KBM-7 (cell line): ENCODE measurements at places on chromosomes 4 and X.

GRCh38 chrX:133177202-133177601, 41.0 kb downstream of the TFDP3 start:
- no peak for DNase-seq

GRCh38 chr4:2277956-2278355, 16.0 kb upstream of the MXD4 start:
- DNase-seq = no peak

DNA sequence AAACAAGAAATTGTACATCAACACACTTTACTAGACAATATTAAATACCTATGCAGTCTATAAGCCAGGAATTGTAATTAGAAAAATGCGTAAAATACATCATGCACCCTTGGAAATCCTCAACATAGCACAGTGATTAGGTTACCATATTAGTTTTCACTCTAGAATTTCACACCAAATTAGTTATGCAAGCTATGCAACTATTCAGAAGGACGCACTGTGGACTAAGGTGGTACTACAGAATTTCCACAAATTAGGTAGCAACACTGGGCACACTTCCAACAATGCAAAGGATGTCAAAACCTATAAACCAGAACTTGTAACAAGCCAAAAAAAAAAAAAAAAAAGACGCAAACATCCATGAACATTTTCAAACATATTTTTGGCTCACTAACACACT, 71.1 kb upstream of the ZCCHC13 start:
- peak; percentile 32 for DNase-seq

DNA sequence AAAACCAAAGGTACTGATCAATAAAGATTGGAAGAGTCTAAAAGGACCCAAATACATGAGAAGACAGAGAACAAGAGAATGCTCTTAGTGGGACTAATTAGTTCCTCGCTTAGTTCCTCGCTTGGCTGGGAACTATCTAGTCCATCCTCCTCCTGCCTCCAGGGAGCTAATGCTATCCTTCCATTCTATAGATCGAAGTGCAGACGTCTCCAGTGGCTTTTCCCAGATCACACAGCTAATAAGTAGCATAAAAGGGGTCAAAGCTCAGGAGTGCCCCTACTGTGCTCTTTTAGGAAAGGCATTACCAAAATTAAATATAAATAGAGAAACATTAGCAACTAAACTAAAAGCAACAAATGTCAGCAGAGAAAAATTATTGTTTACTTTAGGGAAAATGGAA, 42.3 kb upstream of the PPARGC1A start:
- no peak for DNase-seq

DNA sequence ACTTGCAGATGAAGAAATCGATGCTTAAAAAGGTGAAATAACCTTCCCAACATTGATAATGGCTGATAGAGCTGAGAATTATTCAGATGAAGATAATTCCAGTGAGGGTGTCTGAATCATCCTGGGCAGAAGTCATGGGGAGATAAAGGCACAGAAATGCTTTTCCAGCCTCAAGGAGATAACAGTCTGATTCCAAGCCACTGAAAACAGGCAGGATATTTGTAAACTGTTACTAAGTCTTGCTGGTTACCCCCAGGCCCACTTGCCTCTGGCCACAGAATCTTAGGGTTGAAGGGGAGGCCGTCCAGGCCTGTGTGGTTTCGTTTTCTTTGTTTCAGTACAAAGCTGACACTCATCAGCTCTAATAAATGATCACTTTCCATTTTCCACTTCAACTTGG, 158.5 kb downstream of the SH3KBP1 start:
- DNase-seq = no peak

GRCh38 chr4:90001023-90001422, 106.4 kb downstream of the MMRN1 start:
- no peak for DNase-seq

GRCh38 chr4:53962516-53963225, 101.7 kb downstream of the CHIC2 start:
- no peak for DNase-seq

GRCh38 chr4:48538358-48538757, 48.3 kb downstream of the ZAR1 start:
- no peak for DNase-seq

GRCh38 chrX:151398346-151398745, 1.3 kb downstream of the VMA21 start:
- peak; percentile 21 for DNase-seq

DNA sequence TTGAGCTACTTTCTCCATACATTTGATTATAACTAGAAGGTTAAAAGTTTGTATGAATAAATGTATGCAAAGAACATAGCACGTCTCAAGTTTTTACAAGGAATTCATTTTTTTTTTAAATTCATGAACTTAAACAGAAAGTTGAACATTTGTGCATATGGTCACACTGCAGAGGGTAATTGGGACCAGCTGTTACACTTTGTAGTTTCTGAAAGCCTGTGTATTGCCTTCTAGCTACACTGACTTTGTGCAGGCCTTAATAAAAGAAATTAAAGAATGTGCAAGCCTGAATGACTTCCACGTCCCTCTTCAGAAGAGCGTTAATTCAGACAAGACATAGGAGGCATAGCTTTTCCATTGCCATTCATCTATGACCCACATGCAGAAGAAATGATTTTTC, 153.1 kb upstream of the PCDH18 start:
- DNase-seq = no peak

- DNase-seq = no peak
Observed at GRCh38 chr4:108097990-108098553, 70.7 kb downstream of the LEF1 start.

DNA sequence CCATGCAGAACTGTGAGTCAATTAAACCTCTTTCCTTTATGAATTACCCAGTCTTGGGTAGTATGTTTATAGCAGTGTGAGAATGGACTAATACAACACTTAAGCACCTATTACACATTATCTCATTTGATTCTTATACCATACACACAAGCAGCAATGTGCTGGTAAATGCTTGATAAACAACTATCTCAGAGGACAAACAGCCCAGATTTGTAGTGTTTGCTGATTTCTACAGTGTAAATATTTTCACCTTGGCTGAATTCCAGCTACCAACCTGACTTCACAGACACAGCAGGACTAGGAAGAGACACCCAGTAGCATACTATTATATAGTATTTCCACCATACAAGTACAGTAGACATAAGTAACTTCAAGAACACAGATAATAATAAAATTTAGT, 406.5 kb upstream of the CNKSR2 start:
- DNase-seq = no peak

GRCh38 chr4:131288441-131288840, 1860.7 kb upstream of the PCDH10 start:
- no peak for DNase-seq

DNA sequence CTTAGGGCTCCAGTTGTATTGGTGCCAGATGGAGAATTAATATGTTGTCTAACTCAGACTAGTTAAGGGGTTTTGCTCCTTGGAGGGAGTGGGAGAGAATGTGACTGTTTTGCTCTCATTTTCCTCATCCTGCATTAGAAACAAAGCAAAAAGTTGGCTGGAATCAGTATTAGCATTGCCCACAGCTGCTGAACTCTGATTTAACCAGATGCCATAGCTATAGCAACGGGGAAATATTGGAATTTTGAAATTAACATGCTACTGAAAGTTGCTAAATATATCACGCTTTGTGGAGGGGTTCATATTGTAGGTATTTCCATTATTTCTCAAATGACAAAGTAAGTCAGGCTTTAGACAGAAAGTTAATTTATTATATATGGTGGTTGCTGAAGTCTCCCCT, 66.7 kb upstream of the EOLA2 start:
- DNase-seq = no peak

GRCh38 chr4:12137575-12137974, 708.9 kb upstream of the HS3ST1 start:
- no peak for DNase-seq

GRCh38 chr4:65600656-65601055, 69.6 kb downstream of the EPHA5 start:
- no peak for DNase-seq

DNA sequence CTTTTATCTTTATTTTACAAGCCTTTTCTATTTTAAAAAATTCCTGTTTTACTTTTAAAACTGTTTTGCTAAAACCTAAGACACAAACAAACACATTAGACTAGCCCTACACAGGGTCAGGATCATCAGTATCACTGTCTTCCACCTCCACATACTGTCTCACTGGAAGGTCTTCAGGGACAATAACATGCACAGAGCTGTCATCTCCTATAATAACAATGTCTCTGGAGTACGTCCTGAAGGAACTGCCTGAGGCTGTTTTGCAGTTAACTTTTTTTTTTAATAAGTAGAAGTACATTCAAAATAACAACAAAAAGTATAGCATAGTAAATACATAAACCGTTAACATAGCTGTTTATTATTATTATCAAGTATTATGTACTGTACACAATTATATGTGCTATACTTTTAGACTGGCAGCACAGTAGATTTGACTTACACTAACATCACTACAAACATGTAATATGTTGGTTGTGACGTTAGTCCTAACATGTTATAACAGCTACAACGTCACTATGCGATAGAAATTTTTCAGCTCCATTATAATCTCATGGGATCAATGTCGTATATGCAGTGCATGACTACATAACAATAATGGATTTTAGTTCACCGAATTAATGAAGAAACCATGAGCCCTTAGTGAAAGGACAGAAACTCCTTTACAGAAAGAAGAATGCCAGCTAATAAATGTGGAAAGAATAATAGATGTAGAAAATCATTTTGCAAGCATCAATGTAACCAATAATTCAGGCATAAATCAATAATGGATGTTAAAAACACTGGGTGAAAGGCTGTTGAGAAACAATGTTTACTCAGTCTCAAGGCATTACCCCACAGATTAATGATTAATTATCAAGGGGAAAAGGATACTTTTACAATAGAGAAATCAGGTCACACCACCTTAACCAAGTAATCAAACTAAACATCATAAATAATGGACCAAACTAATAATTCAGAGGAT, 49.2 kb downstream of the FBXW7 start:
- no peak for DNase-seq

GRCh38 chr4:17112292-17112659, 213.8 kb upstream of the LDB2 start:
- DNase-seq = peak; percentile 26

DNA sequence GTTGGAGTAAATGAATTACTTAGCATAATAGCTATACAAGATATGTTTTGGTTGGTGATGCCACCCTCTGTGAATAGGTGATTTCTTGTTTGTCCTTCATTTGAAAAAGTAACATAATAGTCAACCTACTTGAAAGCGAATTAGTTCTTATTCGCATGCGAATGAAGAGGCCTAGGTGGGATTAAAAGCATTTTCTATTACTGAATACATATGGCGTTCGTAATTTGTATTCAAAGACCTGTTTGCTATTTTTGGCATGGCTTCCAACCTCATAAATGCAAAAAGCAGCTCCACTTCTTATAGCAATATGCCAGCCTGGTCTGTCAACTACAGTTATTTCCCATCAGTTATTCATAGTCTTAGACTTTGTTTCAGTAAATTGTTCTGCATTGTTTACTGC, 261.3 kb downstream of the TENM3 start:
- no peak for DNase-seq

DNA sequence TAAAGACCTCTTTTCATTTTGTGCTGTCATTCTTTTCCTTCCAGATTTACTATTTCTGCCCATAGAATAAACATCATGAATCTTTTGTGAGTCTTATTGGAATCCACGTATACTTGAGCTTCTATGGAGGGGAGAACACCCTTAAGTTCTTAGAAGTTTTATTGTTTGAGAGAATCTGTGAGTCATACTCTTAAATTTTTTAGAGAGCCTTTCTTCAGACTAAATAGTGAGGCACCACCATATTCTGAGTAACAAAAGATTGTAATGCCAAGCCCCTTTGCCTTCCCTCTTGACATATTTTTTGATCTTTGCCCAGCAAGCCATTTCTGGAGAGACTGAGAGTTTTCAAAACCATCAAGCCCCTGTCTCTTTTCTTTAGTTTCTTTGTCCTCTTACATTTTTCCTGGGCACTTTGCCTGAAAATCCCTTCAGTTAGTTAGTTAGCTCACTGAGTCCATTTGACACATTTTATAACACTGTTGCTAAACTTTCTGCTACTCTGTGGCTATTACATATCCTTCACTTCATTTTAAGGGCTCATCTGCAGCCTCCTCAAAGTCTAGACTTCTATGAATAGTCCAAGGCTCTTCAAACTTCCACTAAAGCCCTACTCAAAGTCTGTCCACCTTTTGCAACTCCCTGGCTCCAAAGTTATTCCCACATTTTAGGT, 65.3 kb upstream of the NDUFC1 start:
- DNase-seq = no peak

DNA sequence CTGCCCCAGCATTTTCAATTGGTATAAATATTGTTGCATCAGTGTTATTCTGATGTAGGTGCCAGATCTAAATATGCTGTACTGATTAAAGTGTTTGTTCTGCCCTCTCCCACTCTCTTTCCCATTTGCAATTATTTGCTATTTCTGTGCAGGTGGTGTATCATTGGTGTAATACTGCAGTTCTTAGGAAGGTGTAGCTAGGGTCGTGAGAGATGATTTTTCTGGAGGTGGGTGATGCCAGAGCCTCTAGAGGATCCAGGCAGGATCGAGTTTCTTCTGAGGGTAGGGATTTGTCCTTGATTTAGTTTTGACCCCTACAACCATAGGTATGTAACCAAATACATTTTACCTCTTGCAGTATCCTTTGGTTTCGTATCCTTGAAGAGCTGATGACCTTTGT, 1.9 kb downstream of the SMAD1 start:
- no peak for DNase-seq

DNA sequence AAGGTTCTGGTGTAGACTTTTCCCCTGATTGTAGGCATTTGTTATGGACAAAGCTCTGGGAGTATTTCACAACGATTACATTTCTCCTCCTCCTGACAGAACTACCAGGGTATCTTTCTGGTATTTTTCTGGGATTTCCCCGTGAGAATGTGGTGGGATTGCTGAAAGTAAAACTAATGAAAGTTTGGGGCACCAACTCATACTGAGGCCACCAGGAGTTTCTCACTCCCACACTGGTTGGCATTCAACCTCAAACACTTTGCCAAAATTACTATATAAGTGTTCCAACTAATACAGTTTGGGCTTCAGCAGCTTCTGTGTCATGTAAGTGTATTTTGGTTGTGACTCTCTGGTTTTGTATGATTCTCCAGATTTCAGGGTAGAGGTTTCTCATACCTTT, 855.1 kb downstream of the GLUD2 start:
- DNase-seq = no peak

DNA sequence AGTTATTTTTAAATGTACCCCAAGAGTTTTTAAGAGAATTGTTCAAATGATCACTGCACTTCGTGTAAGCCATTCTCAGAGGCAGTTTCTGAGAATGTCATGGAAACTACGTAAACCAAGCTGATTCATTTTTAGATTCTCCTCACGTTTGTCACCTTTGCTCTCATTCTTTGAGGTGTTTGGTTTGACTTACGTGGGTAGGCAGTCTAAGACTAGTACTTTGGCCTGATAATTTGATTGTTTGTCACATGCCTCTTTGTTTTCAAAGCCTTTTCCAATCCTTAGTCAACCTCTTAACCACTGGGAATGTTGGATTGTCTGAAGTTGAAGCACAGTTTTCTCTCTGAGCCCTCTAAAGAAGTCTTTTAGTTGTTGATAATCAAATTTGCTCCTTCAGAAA, 10.5 kb downstream of the SEPTIN11 start:
- no peak for DNase-seq

DNA sequence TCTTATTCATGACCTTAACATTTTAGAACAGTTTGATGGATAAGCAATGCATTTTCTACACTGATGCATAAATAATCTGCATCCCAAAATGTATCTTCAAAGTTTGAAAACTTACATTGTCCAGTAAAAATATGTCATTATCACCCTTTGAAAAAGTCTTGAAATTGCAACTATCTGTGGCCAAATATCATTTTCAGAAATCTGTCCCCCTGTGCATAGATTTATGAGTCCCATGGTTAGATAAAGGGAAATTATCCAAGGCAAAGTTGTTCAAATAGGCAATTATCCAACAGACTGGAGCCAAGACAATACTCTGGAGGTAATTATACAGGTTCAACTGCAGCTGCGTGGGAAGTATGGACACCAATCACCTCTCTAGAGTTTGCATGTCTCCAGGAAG, 182.5 kb upstream of the INTU start:
- DNase-seq = no peak
